ENCODE measurements at places on chromosomes 13 and 19.

DNA sequence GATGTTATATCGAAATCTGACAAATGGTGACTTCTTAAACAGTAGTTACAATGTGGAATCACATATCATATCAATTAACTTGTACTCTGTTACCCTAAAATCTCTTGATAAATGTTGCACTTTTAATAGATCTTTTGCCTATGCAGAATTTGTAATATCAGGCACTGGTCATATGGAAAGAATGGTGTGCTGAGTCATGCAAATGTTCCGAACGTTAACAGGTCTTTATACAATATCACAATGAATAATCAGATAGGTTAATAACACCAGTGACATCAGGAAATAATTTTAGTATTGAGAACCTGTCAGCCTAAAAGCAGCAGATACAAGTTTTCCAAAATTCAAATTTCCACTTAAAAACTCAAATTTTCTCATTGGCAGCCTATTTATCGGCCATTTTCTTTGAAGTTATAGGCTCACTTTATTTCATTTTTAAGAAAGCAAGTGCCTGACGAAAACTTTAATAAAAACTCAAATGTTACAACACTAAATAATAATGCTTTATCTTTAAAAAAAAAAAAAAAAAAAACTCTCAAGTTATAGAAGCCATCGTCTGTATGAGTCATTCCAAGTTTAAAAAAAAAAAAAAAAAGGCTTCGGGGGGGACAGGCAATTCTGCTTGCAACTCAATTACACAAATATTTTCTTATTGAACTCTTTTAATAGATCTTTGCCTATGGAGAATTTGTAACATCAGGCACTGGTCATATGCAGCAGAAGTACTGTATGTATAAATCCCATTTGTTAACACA is 180.9 kb downstream of the DIAPH3 start:
- H3K27ac ChIP-seq, result no peak overlapping the region
- no peaks in the 10 kb centered on the region for H3K36me3 ChIP-seq
- no peaks in the 10 kb centered on the region for H3K4me1 ChIP-seq
- no peaks in the 10 kb centered on the region for H3K27me3 ChIP-seq

DNA sequence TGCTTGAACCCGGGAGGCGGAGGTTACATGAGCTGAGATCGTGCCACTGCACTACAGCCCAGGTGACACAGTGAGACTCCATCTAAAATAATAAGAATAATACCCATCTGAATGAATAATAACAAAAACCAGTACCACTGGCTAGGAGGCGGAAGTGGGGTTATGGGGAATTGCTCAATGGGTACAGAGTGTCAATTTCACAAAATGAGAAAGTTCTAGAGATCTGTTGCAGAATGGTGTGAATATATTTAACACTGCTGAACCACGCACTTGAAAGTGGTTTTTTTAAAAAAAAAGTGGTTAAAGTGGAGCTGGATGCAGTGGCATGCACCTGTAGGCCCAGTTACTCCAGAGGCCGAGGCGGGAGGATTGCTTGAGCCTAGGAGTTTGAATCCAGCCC is 18.5 kb downstream of the KLF2 start:
- H3K36me3 ChIP-seq, result no peaks in the 10 kb centered on the region
- peak overlapping the region; percentile 98 for H3K27ac ChIP-seq
- no peak for DNase-seq
- no peaks in the 10 kb centered on the region for H3K27me3 ChIP-seq
- H3K4me1 ChIP-seq, result peaks cover 51% of the 10 kb centered on the region
- peak overlapping the region; percentile 74 for H3K4me3 ChIP-seq

- DNase-seq, result peak; percentile 62
- H3K36me3 ChIP-seq, result peaks cover 26% of the 10 kb centered on the region
- H3K27me3 ChIP-seq, result no peaks in the 10 kb centered on the region
- H3K4me1 ChIP-seq, result peaks cover 99% of the 10 kb centered on the region
- peak within 1 kb of the TSS; percentile 86 for H3K4me3 ChIP-seq
These were observed at the start of gene FCER2 for GRCh38 chr19:7701654-7702457. TSS of gene FCER2 (minus strand) at chr19:7702131. CDS start at chr19:7699760, 2,371 bp downstream.

GRCh38 chr13:22220151-22221135 is 549.6 kb downstream of the FGF9 start:
- H3K4me3 ChIP-seq, result no peak overlapping the region
- H3K36me3 ChIP-seq, result no peaks in the 10 kb centered on the region
- H3K27me3 ChIP-seq, result no peaks in the 10 kb centered on the region
- no peaks in the 10 kb centered on the region for H3K4me1 ChIP-seq
- no peak for DNase-seq

DNA sequence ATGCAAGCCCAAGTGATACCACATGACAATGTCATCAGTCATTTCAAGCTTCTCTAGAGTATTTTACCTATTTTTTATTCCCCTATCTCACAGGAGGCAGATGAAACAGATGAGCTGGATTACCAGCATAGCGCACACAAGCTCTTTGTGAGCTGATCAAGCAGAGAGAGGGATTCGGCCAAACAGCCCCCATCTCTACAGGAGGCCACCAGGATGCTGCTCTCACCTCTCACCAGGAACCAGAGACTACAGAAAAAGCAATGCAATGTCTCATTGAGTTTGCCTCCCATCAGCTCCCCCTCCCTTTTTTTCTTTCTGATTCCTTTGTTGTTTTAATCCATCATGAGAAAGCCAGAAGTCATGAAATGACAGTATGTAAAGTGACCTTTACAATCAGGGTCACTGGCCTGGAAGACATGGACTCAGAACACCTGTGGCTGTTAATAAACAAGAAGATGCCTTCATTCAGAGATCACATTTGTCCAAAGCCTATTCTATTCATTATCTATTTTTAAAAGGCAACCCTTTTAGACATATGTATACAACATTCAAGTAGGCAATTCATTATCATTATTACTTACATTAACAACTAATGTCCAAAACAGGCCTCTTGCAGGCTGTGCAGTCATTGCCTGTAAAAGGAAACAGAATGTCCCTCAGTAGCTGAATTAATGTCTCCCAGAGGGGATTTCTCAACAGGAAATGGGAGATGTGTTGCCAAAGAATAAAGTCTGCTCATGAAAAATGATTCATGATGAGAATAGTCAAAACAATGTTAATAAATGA is 656.6 kb downstream of the TBC1D4 start:
- H3K27me3 ChIP-seq, result no peaks in the 10 kb centered on the region
- DNase-seq, result no peak

DNA sequence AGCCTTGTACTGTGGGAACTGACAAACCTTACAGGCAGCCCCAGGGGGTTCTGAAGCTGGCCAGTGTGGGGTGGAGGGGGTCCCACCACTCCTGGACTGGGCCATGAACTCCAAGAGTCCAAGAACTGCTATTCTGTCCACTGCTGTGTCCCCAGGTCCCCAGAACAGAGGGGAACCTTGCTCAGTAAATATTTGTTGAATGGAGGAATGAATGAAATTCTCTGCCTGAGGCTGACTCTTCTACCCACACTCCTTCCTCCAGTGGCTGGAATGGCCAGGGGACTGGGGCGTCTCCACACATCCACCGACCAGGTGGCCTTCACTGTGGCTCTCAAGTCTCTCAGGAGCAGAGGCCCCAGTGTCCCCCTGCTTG is 11.6 kb downstream of the WIZ start:
- H3K36me3 ChIP-seq, result peaks cover under 1% of the 10 kb centered on the region
- no peak overlapping the region for H3K27ac ChIP-seq
- H3K27me3 ChIP-seq, result no peaks in the 10 kb centered on the region
- H3K4me3 ChIP-seq, result no peak overlapping the region

DNA sequence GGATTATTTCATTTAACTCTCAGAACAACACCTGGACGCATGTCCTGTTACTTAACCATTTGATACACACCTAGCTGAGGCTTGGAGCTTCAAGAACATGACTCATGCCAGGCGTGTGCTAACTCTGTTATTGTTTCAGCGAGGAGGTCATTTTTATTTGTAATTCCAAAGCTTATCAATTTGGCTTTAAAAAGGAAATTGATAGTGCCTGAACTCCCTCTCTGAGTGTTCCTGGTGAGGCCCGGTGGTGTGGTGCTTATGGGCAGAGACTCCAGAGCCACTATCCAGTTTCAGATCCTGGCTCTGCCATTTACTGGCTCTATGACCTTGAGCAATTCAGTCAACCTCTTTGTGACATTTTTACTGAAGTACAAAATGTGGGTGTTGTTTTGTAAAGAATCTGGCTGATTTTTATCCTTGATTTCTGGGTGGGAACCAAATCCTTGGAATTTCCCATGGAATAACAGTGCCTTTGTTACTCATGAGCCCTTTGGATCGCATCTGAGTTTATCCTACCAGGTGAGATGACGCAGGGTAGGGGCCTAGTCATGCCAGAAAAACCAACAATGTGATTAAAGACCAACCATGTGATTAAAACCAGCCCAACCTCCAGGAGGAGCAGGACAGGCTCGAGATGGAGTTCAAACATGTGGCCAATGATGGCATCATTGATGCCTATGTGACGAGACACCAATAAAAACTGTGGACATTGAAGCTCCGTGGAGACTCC is 198.8 kb downstream of the MYO16 start:
- no peak overlapping the region for H3K27ac ChIP-seq
- H3K36me3 ChIP-seq, result no peaks in the 10 kb centered on the region

DNA sequence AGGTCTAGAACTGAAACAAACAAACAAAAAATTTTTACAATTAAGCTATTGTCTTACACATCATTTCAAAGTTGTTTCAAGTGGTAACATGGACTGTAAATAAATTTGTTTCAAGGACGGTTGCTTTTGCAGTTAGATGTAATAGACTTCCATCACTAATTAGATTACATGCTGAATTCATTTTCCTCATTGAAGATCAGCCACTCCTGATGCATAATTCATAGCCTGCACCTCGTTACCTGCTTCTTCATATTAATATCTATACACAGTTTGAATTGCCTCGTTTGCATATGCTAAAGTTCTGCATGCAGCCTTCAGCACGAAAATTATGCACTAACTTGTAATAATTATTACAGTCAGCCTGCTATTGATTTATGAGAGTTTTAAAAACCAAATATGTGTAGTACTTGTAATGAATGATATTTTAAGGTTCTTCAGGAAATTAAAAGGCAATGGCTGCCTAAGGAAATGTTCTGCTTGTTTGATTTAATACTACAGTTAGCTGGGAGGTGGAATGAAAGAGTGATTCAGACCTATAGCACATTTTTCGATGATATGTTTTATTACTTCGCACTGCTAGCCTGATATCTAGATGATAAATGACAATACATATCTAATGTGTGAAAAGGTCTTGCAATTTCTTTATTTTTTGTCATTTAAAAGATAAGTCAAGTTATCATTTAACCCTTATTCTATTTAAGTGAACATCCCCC is 184.9 kb downstream of the DACH1 start:
- no peaks in the 10 kb centered on the region for H3K27me3 ChIP-seq
- H3K4me3 ChIP-seq, result no peak overlapping the region
- no peak overlapping the region for H3K27ac ChIP-seq
- DNase-seq, result no peak

- H3K27ac ChIP-seq, result no peak overlapping the region
- no peaks in the 10 kb centered on the region for H3K36me3 ChIP-seq
- H3K4me1 ChIP-seq, result peaks cover 2% of the 10 kb centered on the region
- DNase-seq, result no peak
These were observed 9.1 kb upstream of the OLFM2 start for GRCh38 chr19:9945319-9945966.

- H3K27me3 ChIP-seq, result peaks cover 9% of the 10 kb centered on the region
- no peaks in the 10 kb centered on the region for H3K36me3 ChIP-seq
- H3K4me3 ChIP-seq, result no peak overlapping the region
- no peak for DNase-seq
- H3K4me1 ChIP-seq, result no peaks in the 10 kb centered on the region
These were observed 17.9 kb upstream of the SHFL start for GRCh38 chr19:10068205-10068604.

GRCh38 chr13:74004109-74004508 is 130.1 kb downstream of the KLF12 start:
- peaks cover 35% of the 10 kb centered on the region for H3K4me1 ChIP-seq
- no peak for DNase-seq
- H3K27me3 ChIP-seq, result no peaks in the 10 kb centered on the region
- no peak overlapping the region for H3K4me3 ChIP-seq

DNA sequence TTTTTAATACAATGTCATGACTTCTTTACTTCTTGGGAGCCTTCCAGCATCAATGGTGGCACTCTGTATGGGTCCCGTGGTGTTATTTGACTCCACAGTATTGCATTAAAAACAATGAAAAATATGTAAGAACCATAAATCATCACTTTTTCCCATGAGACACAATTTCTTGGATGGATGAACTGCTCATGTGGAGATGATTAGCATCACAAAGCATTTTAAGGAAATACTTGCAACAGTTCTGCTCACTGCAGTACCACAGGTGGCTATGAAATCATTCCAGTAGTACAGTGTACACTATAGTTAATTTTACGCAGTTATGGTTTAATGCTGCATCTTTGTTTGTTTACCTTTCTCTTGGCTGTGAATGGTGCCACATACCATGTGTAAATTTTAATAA is 37.2 kb upstream of the C1QTNF9B start:
- H3K4me3 ChIP-seq, result no peak overlapping the region
- no peak for DNase-seq
- no peaks in the 10 kb centered on the region for H3K36me3 ChIP-seq
- H3K27me3 ChIP-seq, result peaks cover 23% of the 10 kb centered on the region
- H3K27ac ChIP-seq, result no peak overlapping the region

DNA sequence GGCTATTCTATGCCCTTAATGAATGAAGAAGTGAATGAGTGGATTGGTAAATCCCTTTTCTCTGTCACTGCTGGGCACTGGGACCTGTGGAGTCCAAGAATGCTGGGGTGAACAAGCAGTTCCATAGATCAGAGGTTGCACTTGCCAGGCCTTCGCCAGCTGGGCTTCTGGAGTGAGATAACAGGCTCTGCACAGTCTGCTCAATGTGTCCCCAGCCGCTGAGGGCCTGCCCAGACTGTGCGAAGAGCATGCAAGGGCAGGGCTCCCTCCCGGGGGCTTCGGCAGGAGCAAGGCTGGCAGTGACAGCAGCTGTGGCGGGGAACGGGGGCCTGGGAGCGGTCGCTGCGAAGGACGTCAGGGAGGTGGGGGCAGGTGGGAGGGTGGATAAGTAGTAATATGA is 51.3 kb downstream of the ZNF536 start:
- DNase-seq, result no peak
- H3K4me1 ChIP-seq, result no peaks in the 10 kb centered on the region
- H3K4me3 ChIP-seq, result no peak overlapping the region
- no peak overlapping the region for H3K27ac ChIP-seq
- peaks cover 4% of the 10 kb centered on the region for H3K27me3 ChIP-seq
- H3K36me3 ChIP-seq, result no peaks in the 10 kb centered on the region

DNA sequence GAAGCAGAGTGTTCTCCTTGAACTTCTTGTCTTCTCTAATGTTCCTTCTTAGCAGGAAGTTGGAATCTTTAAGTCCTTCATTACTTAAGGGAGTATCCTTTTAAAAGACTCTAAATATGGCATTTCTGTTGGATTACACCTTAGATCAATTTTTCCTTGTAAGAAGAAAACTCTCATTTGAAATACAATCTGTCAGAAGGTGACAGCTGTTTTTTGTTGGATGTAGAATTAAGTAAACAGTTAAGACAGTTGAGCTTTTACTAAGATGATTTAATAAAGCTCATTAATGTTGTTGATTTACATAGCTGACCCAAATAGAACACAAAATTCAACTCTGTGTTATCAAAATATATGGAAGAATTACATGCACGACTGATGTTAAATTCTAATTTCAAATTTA is 16.7 kb upstream of the MBNL2 start:
- H3K4me3 ChIP-seq, result no peak overlapping the region
- no peak for DNase-seq
- no peaks in the 10 kb centered on the region for H3K4me1 ChIP-seq
- no peaks in the 10 kb centered on the region for H3K36me3 ChIP-seq
- peaks cover 18% of the 10 kb centered on the region for H3K27me3 ChIP-seq

- peaks cover 36% of the 10 kb centered on the region for H3K36me3 ChIP-seq
- H3K27ac ChIP-seq, result peak overlapping the region; percentile 98
- H3K27me3 ChIP-seq, result no peaks in the 10 kb centered on the region
- H3K4me3 ChIP-seq, result peak overlapping the region; percentile 79
- H3K4me1 ChIP-seq, result peaks cover 85% of the 10 kb centered on the region
These were observed 126.9 kb downstream of the SIPA1L3 start for GRCh38 chr19:38033658-38034491.

- no peak overlapping the region for H3K27ac ChIP-seq
- H3K4me1 ChIP-seq, result peaks cover 22% of the 10 kb centered on the region
- DNase-seq, result no peak
- H3K27me3 ChIP-seq, result no peaks in the 10 kb centered on the region
These were observed 16.3 kb downstream of the TEX101 start for GRCh38 chr19:43430976-43431375.

All from activated B cell treated with CpG ODN at 0.5 μM for 24 hours (primary cell).